Osteoblast (primary cell): ENCODE measurements at places on chromosomes 2 and 18. TPM values are rescaled to one million over a fixed set of nuclear protein-coding genes. Genes with fewer than 3 reads are reported as not detected.
A peak's percentile ranks its signal among the peaks of the same experiment; 100 is the strongest.

GRCh38 chr2:106180602-106181001, 13.5 kb downstream of the UXS1 start:
- DNase-seq: no peak

DHX57 gene
- total RNA-seq: 19.5 and 28.0 TPM in 2 replicates

- DNase-seq: peak; percentile 90
Measured at GRCh38 chr2:236343400-236344161, 79.4 kb upstream of the ASB18 start.

DNA sequence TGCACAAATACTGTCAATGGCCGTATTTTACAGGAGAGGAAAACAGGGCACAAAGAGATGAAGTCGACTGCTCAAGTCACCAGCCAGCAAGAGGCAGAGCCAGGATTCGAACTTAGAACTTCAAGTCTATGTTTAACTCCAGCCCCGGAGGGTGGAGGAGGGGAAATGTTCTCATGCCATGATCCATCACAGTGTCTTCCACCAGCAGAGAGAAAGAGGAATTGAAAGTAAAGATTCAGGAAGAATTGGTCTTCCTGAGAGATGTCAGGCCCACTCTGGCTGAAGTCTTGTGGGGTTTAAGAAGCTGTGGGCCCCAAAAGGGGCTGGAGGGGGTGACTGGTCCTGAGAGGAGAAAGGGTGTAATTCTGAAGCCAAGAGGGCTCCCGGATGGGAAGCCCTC, 260.0 kb downstream of the TNS1 start:
- DNase-seq: no peak

TSPYL6 gene
- total RNA-seq: not detected in 2 replicates
